ENCODE measurements at places on chromosomes 5 and 9.
A peak's percentile ranks its signal among the peaks of the same experiment; 100 is the strongest.

DNA sequence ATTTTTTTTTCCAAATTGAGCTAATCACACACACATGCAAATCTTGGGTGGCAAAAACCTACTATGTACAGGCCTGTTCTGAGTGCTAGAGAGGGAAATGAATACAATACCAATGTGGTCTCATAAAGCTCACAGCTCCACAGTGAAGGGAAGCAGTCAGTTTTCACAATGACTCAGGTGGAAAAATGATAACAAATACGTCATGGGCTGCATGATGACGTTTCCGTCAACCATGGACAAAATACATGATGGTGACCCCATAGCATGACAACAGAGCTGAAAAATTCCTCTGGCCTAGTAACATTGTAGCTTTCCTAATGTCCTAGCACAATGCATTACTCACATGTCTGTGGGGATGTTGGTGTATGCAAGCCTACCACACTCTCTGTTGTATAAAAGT is 252.5 kb downstream of the TRIM32 start:
- no peak for DNase-seq

- no peak for DNase-seq
Measured at GRCh38 chr5:139600336-139600949, 39.3 kb downstream of the UBE2D2 start.

GRCh38 chr5:90967443-90967842 is 408.8 kb downstream of the ADGRV1 start:
- no peak for DNase-seq

- no peak for DNase-seq
Measured at GRCh38 chr5:80867233-80867632, 92.9 kb upstream of the RASGRF2 start.

DNA sequence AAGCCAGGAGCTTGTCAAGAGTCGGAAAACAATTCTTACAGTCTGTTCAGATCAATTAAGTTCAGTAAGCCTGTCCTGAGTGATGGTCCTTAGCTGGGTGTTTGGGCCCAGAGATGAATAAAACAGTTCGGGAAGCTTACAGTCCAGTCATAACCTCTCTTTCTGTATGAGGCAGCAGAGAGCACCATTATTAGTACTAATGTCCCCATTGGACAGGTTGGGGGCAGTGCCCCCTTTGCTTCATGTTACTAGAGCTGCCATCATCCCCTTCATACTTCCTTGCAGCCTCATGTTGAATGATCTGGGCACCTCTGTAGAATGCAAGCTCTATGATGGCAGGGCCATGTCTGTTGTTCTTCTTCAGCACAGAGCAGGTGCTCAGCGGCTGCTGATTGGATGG is 9.8 kb downstream of the DOCK2 start:
- no peak for DNase-seq

DNA sequence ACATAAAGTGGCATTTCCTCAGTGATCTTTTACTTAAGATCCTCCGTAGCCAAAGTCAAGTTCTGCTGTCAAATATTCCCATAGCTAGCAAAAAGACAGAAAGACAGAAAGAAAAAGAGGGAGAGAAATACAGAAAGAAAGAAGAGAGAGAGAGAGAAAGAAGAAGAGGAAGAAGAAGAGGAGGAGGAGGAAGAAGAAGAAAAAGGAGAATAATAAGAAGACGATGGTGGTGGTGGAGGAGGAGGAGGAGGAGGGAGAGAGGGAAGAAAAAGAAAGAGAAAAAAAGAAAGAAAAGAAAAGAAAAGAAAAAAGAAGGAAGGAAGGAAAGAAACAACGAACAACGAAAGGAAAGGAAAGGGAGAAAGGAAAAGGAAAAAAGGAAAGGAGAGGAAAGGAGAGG is 54.1 kb downstream of the FAT2 start:
- no peak for DNase-seq

DNA sequence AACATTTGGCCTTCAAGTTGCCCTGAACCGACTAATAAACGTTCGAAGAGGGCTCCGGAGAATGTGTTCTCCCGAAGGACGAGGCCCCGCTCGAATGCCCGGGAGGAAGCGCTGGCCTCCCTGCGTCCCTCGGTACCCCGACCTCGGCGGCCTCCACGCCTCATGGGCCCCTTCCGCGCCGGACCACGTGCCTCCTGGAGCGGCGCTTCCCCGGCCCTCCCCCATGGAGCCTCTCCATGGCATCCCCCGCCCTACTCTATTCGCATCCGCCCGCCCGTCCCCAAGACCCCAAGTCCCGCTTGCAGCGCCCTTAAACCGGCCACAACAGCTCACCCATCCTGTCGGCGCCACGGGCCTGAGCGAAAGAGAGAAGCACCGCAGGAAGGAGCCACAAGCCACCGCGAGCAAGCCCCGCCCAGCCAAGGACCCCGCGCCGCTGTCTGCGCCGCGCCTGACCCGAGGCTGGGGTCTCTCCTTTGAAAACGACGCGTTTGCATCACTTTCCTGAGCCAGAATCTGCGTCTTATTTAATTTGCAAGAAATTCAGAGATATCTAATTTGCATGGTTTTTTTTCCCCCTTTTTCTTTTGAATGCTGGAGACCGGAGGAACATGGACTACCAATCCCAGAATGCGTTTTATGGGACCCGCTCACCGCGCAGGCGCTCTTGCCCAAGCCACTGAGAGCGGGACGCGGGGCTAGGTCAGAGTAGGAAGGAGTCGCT is at the start of gene RPS23:
TSS of gene RPS23 (minus strand) at position 368 of the 724 bp plus-strand sequence. CDS start at position 337, 31 bp downstream.
- DNase-seq: peak; percentile 74

- no peak for DNase-seq
Measured at GRCh38 chr5:129245489-129245888, 150.9 kb downstream of the ISOC1 start.

DNA sequence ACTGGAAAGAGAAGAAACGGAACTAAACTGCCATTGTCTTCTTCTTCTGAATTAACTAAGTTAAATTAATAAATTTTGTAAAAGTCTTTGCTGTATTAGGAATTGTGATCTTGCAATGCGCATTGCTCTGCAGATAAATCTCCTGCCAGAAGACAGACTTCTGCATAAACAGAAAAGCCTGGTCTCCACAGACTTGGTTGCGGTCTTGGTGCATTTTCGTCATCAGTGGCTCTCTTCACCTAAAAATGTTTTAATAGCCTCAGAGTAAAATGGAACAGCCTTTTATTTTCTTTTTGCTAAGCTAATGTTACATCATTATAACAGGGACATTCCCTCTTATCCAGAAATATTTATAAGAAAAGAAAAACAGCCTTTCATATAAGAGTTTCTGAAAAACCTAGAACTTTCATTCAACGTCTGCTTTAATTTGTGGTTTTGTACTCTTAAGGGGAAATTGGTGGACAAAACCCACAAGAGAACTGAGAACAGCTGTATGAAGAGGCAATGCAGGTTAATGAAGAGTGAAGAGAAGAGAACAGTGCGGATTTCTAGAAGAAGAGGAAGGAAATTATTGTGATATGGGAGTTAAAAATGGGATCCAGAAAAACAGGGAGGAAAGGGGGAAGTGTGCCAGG is 10.1 kb downstream of the IFNA5 start:
- no peak for DNase-seq

GRCh38 chr5:137754961-137755762 is 999 bp upstream of the HNRNPA0 start:
- DNase-seq: no peak

DNA sequence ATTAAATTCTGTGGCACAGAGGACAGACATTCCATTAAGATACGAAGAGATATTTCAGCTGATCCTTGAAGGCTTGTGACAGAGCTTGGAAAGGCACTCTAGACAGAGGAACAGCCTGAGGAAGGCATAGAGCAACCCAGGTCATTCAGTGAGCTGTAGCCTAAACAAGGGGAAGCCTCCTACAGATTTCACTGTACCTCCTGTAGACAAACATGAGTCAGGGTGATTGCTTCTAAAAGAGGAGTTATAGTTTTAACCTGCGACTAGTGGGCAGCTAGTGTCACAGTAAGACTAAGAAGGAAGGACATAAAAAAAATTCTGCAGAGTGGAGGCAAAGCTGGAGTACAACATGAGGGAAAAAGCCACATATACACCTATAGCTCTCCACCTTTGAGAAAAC is 43.5 kb upstream of the ANKDD1B start:
- DNase-seq: no peak

- DNase-seq: no peak
Measured at GRCh38 chr5:166581826-166582225, 1709.6 kb upstream of the WWC1 start.

DNA sequence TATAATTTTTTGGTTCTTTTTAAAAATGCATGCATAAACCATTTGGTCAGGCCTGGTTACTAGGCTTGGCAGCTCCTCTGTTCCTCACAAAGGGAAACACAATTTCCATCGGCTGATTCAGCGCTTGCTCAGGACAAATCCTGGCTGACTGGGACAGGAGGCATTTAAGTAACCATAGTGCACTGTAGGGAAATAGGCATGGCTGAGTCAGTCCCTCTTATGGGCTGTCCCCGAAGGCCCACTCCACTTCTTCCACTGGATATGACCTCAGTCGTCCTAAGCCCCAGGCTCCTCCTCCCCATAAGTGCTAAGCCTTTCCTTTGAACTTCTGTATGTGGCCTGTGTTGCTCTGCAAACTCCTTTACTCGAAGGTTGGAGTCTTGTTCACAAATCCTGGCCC is 71.2 kb upstream of the GLIS3 start:
- DNase-seq: no peak

- DNase-seq: no peak
Measured at GRCh38 chr9:518540-518939, 303.9 kb downstream of the DOCK8 start.

- DNase-seq: no peak
Measured at GRCh38 chr5:169164481-169164925, 136.4 kb downstream of the SLIT3 start.

GRCh38 chr5:157486221-157486681 is 26.2 kb downstream of the NIPAL4 start:
- DNase-seq: no peak

- DNase-seq: no peak
Measured at GRCh38 chr5:125865166-125865815, 557.9 kb upstream of the GRAMD2B start.

GRCh38 chr9:92499701-92500100 is 17.4 kb upstream of the ASPN start:
- no peak for DNase-seq

GRCh38 chr9:89864257-89864656 is 259.4 kb downstream of the GADD45G start:
- no peak for DNase-seq

DNA sequence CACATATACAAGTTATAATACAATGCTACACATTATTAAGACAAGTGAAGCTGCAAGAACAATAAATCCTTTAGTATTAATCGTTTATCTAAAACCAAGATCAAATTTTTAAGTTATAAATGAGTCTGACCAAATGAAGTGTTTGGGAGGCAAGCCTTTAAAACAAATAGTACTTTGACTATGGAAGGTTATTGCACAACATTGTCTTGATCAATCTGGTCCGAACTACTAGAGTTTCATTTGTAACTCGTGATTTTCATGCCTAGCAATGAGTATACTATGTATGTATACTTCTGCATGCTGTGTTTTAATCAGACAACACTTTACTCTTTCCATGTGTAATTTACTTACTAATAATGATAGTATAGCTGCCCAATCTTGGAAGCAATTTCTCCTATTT is 87.2 kb upstream of the GOLGA1 start:
- no peak for DNase-seq
